Gastrocnemius medialis (tissue), 4 donors: ENCODE measurements at places on chromosomes 6 and 20.

- no peak for DNase-seq
These were observed 5.2 kb downstream of the STX11 start for GRCh38 chr6:144155529-144155928.

DNA sequence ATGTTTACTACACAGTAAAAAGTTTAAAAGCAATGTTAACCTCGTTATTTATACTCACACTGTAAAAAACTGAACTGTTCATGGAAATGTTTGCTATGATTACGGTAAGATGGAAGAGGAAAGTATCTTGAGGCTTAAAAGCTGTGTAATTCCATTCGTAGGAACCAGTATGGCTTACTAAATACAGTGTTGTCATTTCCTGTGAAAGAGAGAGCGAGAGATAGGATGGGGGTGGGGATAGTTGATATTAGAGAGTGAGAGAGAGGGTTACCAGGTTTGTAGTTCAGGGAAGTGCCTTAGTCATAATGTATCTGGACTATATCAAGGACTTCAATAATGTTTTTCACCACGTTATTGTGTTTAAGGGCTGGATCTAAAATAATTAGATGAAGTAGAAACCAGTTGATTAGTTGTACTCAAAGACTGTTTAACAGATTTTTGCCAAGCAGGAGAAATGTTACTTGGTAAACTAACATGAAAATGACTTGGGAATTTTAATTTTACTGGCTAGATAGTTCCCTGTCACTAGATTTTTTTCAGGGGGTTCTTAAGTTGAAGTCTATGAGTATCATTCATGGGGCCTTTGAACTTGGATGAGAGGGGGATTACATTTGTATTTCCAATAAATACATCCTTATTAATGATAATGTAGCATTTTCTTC lies 30.4 kb downstream of the AFDN start:
- DNase-seq = no peak

DNA sequence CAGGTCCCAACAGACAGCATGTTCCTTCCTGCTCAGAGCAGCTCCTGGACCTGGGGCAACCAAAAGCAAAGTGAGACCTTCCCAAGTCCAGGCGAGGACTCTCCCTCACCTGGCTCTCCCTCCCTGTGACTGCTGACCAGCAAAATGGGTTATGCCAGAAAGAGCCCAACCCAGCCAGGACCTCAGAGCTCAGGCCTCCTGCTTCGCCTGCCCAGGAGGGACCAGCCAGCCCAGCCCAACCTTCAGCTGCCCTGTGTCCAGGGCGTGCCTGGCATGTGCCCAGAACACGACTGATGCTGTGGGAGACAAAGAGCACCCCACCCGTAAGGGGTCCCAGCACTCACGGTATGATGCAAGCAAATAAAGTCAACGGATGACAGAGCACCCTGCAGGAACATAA lies 74.0 kb upstream of the CST7 start:
- DNase-seq = no peak

DNA sequence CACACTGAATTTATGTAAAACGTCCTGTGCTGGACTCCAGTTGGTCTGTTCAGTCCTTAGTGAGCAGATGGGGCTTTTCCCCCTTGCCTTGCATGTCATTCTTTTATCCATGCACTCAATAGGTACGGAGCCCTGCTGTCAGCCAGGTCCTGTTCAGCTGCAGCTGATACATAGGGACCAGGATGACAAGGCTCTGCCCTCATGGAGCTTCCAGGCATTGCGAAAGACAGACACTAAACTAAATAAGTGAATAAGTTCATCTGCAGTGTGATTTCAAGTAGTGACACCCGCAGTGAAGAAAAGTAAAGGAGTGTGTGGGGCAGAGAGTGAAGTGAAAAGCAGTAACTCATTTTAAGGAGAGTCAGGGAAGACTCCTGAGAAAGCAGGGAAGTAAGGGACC lies 324.2 kb downstream of the NRN1 start:
- no peak for DNase-seq

DNA sequence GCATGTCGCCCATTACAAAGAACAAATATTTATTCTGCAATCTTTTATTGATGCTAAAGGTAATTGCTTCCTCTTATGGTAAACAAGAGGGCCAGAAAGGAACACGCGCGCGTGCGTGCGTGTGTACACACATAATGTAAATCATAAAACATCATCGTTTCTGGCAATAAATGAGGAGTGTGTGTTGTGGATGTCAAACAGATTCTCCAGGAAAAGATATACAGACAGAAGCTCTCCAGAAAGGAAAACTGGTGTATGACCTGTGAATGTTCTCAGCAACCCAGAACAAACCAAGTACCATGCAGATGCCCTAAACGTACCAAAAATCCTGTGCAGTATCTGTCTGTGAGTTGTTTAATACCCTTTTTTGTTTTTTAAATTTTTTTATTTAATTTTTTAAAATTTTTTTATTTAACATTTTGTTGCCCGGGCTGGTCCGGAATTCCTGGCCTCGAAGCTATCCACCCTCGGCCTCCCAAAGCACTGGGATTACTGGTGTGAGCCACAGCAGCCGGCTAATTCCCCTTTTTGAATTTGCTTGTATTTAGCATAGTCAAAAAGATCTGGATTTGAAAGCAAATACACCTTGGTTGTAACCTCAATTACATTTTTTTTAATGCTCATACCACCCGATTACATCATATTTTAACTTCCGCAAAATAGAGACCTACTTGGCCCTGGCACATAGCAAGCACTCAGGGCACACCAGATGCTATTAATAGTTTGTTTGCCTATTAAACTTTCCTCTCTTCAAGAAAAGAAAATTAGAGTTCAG lies 909 bp upstream of the NUDT3 start:
- DNase-seq = no peak

DNA sequence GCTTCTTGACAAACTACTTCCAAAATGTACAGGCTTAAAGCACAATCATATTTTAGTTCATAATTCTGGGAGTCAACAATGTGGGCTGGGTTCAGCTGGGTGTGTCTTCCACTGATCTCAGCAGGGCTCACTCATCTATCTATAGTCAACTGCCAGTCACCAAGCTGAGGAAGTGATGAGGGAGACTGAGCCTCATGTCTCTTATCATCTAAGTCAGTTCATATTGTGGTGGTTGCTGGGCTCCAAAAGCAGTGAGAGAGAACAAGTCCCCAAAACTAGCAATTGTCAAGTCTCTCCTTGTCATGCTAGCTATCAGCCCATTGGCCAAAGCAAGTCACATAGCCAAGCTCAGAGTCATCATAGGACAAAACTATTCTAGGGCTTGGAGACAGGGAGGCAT lies 465.9 kb upstream of the ARID1B start:
- DNase-seq = no peak

DNA sequence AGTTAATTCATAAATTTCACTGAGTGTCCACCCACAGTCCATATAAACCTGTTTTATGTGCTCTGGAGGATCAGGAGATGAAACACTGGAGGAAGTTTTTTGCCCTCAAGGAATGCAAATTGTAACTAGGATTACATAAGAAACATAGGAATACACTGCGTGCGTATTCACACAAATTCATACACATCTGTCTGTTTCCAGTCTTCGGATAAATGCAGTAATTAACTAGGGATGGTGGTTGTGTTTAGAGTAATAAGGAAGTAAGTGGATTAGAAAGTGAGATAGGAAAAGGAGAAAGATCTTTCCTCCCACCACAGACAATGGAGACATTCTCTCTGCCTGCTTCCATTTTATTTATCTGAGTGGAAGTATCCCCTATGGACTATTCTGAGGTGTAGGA lies 35.7 kb upstream of the POPDC3 start:
- DNase-seq = no peak

GRCh38 chr20:43863821-43864544 lies 50.7 kb upstream of the TOX2 start:
- no peak for DNase-seq

DNA sequence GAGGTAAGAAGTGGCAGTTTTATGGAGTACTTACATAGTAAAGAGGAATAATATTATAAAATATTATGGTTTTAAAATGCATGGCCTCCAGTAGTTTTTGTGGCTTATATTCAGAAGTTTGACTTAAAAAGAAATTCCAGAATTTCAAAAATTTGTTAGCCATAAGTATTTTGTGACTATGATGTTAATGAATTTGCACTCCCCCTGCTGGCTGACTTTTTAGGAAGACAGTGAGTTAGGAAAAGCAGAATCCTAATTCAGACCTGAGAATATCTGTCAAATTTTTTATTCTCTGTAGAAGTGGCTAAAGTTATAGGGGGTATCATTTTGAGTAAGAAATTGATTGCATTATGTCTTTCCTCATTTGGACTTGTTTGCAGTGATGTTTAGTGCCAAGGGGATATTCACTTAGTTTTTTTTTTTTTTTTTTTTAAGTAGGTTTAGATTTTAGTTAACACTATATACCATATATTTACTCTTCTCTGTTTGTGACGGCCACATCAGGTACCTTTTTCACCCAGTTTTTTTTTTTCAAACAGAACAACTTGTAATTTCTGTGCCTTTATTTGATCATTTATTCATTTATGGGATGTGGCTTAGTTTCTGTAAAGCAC lies 40.8 kb downstream of the ZFAND3 start:
- no peak for DNase-seq

DNA sequence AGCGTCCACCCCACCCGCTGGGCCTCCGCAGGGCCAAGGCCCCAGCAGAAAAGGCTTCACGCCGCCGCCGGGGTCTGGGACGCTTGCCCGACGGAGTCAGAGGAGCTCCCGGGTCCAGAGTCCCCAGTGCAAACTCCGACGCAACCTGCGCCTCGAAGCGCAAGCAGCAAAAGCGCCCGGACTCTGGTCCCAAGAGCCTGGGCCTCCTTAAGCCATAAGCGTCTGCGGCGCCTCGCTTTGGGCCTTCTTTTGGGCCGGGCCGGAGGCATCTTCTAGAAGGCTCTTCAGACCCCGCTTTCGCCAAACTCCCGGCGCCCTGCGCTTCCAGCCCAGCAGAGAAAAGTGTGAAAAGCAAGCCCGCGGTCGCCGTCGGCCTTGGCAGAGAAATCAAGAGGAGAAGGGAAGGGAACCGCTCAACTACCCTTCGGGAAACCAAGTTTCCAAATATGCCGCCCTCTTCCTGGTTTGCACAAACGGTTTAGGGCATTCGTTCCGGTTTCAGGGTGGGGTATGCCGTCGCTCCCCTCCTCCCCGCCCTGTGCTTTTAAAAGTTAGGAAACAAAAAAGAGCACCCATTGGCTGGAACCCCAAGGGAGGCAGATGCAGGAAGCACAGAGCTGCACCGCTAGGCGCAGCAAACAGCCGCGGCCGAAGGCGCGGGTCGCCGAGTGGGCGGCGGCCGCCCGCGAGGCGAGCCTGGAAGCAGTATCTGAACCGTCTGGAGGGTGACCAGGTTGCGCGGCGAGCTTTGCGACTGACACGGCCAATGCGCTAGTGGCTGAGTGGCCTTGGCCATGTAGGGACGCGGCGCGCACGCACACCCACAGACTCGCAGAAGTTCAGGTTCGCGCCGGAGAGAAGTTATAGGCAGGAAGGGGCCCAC lies 1.2 kb downstream of the TBX18 start:
- no peak for DNase-seq

- DNase-seq = no peak
These were observed 14.3 kb downstream of the LYRM4 start for GRCh38 chr6:5246141-5247097.

- DNase-seq = no peak
These were observed 6.6 kb upstream of the CPXM1 start for GRCh38 chr20:2807019-2807418.

- DNase-seq = no peak
These were observed 63.7 kb upstream of the CBLN4 start for GRCh38 chr20:56069016-56069415.

DNA sequence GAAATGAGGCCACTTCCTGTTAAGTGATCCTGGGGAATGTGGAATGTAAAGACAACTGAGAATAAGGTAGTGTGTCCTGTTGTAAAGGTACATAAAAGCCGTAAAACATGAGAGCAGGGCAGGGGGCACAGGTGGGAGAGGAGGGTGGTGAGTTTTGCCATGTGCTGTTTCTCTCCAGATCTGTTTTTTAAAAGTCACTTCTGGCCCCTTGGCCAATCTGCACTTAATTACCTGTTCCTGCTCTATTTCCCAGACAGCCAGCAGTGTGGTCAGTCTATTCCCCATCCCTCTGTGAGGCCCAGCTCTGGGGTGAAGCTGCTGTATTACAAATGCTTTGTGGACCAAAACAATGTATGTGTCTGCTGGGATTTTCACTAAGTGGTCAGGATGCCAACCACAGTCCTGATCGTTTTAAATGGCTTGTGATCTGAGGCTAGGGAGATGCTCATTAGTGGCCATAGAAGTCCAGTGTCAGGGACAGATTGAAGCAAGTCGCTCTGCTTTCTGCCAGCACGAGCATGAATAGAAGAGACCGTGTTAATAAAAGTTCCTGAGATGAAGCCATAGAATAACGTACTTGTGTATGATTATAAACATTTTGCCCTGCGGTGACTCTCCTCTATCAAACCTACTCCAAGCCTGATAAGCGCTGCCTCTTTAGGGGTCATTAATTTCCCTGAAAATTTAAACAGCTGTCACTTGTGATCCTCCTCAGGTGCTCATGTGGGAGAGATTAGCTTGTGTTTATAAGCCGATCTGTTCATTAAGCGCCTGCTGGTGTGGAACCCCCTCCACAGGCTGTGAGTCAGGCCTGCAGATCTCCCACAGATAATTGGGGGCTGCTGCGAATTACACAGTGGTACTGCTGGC lies 111.8 kb upstream of the CENPW start:
- no peak for DNase-seq

GRCh38 chr6:37242429-37243052 lies 15.0 kb upstream of the TBC1D22B start:
- DNase-seq = peak; percentile 47

DNA sequence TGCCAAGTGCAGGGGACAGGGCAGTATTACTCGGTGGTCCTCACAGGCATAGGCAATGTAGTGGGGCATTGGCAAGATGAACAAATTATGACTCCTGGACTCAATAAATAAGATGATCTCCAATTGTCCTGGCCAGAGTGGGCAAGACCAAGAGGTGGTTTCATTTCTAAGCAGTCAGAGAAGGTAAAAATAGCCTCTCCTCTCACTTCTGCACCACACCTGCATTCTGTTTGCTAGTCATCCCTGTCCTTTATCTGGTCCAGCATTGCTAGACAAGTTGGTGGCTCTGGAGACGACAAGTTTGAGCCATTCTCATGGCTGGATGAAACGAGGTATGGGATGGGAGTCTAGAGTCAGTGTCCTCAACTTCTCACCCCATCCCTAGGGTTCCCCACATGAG lies 83.0 kb downstream of the BANF2 start:
- no peak for DNase-seq

GRCh38 chr6:32796848-32797776 lies 19.7 kb downstream of the HLA-DOB start:
- peak; percentile 55 for DNase-seq

DNA sequence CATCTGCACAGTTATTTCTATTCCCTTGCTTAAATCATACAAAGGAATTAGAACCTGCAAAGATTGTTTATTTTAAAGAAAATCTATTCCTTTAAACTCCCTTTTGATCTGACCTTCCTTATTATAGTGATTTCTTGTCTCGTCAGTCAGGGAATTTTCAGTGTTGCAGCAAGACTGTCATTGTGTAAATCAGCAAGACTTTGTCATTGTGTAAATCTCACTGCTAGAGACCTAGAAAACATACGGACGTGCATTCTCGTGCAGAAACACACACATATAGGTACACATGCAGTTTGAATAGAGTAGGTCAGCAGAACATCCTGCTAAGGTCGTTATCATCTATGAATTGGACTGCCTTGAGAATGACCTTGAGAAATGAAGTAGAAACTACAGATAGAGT lies 6.2 kb upstream of the SGK1 start:
- DNase-seq = no peak

GRCh38 chr6:45488269-45488668 lies 110.5 kb upstream of the SUPT3H start:
- DNase-seq = no peak
